Activated CD4-positive, alpha-beta T cell treated with anti-CD3 and anti-CD28 coated beads for 24 hours (primary cell): ENCODE measurements at places on chromosomes 2 and 18.

DNA sequence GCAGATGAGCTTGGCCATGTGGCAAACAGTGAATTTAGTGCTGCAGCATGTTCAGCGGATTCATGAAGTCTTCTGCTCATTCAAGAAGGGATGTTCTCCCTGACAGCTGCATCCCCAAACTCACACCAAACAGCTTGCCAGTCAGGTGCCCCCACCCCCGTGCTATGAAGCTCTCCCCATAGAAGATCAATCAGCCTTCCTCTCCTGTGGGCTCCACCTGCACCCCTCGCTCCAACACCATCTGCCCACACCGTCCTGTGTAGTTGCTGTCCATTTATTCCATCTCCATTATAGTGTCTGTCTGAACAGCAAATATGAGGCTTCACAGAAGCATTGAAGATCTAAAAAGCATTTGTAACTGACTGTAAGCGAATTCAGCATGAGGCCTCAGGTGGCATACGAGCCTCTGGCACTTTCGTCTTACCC is 218.9 kb downstream of the BCL2 start:
- no peak for DNase-seq

- no peak for DNase-seq
These were observed 68.1 kb upstream of the RBMS1 start for GRCh38 chr2:160561551-160562295.

- no peak for DNase-seq
These were observed 839.4 kb upstream of the VRK2 start for GRCh38 chr2:57207191-57207590.

- DNase-seq, result no peak
These were observed 50.9 kb downstream of the ACTR2 start for GRCh38 chr2:65278531-65278981.

DNA sequence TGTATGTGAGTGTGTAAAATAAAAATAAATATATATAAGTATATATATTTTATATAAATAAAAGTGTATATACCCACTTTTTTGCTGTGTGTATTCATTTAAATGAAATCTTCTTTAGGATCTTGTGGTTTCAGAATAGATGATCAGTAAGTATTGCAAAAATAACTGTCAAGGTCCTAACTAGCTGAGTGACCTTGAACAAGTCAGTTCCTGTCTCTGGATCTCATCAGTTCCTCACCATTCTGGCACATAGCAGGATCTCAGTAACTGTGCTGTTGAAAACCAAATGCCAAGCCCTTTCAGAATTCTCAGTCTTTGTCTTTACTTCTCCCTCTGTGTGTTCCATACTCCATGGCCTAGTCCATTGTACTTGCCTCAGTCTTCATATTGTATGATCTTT is 115.3 kb upstream of the CXCR4 start:
- DNase-seq, result no peak
